ENCODE measurements at places on chromosomes 7 and 10. TPM values are rescaled to one million over a fixed set of nuclear protein-coding genes. Genes with fewer than 3 reads are reported as not detected.

- DNase-seq = no peak
Observed at GRCh38 chr10:97892939-97893338, 43.3 kb downstream of the GOLGA7B start.

DNA sequence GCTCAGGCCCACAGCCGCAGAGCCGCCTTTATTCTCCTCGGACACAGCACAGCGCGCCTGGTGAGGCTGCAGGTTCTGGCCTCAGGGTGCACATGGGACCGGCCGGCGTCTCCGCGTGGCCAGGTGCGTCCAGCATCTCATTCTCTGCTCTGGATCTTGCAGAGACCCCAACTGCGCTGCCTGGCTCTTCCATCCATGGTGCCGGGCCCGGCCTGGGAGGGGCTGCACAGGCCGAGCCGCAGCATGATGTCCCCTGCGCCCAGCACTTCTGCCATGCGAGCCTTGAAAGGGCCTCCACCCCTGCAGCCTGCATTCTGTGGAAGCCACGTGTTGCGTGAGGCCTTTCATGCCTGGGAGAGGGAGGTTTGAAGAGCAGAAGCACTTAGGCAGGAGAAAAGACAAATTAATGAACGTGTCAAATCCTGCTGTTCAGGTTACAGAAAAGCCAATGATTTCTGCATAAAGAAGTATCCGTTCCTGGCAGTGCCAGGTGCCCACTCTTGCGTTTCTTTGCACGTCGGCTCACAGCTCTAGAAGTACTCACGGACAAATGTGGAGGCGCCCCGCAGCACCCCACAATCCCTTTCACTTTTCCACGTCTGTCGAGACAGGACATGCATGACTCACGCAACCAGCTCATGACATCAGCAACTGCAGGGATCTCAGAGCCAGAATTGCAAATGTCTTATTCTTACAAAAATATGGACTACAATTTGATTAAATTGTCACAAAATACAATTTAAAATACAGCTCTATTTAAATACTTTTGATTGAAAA is 571.4 kb downstream of the DNAJB6 start:
- DNase-seq = no peak

The ZNF239 gene
- total RNA-seq = 4.4 TPM

DNA sequence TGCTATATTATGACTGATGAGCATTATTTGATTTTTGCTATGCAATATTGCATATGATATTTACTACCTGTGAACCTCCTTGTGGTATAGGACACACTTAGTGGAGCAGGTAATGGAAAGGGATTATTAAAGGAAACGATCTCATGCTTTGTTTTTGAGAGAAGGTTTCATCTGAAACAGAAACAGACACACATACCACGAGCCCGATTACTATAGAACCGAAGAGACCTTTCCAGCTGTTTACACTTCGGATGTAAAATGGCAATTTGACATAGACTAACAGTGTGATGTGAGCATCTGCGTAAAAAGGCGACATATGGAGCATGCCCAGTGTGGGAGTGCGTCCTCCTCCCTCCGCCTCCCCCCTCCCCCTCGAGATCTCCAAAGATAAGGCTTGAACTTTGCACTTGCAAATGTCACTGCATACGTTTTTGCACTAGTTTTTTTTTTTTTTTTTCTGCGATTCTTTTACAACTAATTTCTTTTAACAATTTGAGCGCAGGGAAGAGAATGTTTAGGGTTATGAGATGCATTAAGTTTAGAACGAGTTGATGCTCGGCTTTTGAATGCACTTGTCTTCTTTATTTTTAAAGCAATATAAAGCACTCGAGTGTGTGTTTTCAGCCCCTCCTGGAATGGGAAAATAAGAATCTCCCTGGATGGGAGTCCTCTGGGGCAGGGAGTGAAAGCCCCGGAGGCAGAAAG is 251.0 kb downstream of the NSUN6 start:
- no peak for DNase-seq

DNA sequence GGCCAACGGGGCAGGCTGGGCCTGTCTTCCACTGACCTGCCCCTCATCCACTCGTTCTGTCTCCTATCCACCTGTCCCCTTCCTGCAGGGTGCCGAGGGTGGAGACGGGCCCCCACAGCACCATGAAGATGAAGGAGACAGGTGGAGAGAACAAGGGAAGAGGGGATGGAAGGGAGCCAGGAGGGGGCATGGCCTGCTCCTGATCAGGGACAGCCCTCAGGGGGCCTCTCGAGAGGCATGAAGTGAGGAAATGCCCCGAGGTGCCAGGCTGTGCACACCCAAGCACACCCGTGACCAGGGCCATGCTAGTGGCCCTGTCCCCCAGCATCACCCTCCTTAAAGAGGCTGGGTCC is 111.2 kb downstream of the ZMIZ1 start:
- DNase-seq = no peak

The BRAT1 gene
- total RNA-seq = 56.2 TPM

The RSPH10B2 gene
- not detected for total RNA-seq

GRCh38 chr7:3636131-3636860 is 335.2 kb downstream of the SDK1 start:
- no peak for DNase-seq

DNA sequence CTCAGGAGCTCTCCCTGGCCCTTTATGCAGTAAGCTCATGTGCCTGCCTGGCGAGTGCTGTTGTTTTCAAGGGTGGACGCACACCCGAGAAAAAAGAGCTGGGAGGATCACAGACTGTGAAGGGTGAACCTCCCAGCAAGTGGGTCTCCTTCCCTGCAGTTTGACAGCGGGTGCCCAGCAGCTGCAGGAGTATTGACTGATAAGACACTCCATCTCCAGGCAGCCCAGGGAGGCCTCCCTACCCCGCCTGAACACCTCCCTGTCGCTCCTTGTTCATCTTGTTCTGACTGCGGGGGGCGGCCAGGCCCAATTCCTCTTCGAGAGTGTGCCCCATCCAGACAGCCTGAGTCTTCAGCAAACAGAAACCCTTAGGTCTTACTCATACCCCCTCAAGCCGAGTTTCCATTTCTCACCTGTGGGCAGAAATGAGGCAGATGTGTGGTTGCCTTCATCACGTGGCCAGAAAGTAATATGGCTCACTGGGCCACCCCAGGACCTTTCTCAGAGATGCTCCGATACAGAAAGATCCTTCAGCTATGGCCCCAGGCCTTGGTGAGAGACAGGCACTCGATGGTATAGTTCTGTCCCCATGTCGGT is 17.2 kb downstream of the MDH2 start:
- no peak for DNase-seq

The ICA1 gene
- 1.3 TPM for total RNA-seq

The NUDT13 gene
- 2.5 TPM for total RNA-seq

DNA sequence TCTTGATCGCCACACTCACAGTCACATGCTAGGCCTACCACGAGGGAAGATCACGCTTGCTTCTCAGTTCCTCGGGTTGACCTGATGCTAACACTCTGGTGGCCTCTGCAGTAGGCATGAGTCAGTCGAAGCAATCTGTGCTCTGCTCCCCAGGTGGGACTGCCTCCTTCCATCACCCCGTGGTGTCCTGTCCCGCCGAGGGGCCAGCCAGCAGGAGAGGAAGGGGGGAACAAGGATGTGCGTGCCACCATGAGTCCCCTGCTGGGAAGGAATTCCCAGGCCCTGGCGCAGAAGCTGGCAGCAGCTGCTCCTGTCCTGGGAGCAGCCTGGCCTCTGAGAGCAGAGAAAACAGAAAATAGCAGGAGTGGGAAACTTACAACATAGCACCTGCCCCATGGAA is 695.0 kb upstream of the NRP1 start:
- DNase-seq = no peak

GRCh38 chr10:22988581-22989360 is 60.9 kb downstream of the ARMC3 start:
- DNase-seq = peak; percentile 39

DNA sequence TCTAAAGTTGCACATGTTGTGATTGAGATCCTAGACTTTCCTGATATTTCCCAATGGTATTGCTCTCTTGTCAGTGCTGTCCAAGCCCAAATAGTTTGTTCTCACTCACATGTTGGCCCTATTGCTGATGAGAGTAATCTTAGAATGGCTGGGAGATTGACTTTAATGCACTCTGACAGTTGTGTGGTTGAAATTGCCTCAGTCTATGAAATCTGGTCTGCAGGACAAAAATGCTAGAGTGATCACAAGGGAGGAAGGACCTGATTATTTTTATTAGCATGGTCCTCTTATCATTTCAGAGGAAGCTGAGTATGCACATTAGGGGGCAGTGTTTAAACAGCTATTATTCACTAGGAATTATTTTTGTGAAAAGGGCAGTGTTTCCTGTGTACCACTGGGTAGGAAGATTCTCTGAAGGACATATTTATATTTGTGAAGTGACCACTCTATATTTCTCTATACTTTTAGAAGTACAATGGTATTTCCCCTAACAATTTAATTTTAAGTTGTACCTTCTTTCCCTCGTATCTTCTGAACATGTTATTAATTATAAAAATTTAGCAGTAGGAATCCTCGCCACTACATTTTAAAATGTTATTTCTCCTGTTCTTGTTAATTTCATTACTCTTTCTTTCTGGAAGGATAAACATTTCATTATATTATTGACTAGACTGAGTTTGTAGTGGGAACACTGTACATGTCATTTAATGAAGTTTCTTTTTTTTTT is 64.4 kb downstream of the SUGCT start:
- DNase-seq = peak; percentile 50

GRCh38 chr7:116872026-116872425 is 9.6 kb downstream of the CAPZA2 start:
- DNase-seq = no peak

- no peak for DNase-seq
Observed at GRCh38 chr7:95421847-95422444, 12.9 kb downstream of the PON2 start.

The PAPSS2 gene
- total RNA-seq = 16.6 TPM

The SH2D4B gene
- not detected for total RNA-seq

The NUTM2E gene
- total RNA-seq = not detected

GRCh38 chr10:104026762-104027161 is 58.9 kb downstream of the COL17A1 start:
- no peak for DNase-seq

The ZCWPW1 gene
- total RNA-seq = 1.1 TPM

GRCh38 chr10:114172776-114173602 is 1.0 kb downstream of the CCDC186 start:
- DNase-seq = no peak

GRCh38 chr10:35226507-35226906 is 99.9 kb downstream of the CREM start:
- DNase-seq = no peak
